H1 (cell line): ENCODE measurements at places on chromosomes 7 and 10. TPM values are rescaled to one million over a fixed set of nuclear protein-coding genes. Genes with fewer than 3 reads are reported as not detected.

PSD gene
- total RNA-seq, result 5.6 and 6.0 TPM in 2 replicates

- DNase-seq, result no peak
These were observed 20.7 kb downstream of the AVL9 start for GRCh38 chr7:32515890-32516550.

DNA sequence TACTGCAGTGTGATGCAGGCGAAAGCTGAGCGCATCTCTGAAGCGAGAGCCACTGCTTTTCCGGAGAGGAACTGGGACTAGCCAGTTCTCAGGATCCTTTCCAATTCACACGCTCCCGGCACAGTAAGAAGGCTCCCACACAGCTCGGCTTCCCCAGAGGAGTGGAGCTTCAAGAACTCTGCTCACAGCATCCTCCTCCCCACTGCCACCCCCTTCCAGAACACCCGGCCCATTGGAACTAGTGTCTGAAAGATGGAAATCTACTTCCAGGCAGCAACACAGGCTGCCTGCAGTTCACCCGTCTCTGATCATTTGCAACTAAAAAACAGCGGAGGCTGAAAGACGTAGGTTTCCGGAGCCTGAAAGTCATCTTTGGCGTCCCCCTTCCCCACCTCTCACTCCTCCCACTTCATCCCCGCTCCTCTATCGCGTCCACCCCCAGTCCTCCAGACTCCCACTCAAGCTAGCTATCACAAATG, at the start of gene DGKB:
TSS of gene DGKB (minus strand) at position 163 of the 479 bp plus-strand sequence.
- DNase-seq, result no peak

DNA sequence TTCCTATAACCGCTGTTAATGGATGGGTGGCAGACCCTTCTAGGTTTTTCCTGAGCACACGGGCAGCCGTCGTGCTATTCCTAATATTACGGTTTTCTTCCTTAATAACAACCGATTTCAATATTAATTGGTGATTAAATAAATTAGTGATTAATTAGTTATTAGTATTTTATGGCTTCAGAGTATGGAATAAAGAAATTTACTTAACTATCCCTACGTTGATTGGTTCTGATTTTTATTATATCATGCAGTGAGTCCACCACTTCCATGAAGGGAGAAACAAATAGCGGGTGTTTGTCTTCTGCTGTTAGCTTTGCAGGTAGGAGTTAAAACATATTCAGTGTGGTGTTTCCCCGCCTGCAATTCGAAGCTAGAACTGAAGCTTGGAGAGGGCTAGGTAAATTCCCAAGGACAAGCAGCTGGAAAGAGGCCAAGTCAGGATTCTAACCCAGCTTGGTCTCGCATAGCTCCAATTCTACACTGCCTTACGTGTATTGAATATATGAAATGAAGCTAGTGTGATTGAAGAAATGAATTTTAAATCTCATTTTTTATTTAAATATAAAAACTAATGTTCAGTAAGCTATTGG, 928 bp upstream of the CSTF2T start:
- DNase-seq, result no peak

- no peak for DNase-seq
These were observed 1.1 kb downstream of the MEPCE start for GRCh38 chr7:100430493-100431285.
